Hepatic stellate cell (primary cell): ENCODE measurements at places on chromosomes 6 and 20.

DNA sequence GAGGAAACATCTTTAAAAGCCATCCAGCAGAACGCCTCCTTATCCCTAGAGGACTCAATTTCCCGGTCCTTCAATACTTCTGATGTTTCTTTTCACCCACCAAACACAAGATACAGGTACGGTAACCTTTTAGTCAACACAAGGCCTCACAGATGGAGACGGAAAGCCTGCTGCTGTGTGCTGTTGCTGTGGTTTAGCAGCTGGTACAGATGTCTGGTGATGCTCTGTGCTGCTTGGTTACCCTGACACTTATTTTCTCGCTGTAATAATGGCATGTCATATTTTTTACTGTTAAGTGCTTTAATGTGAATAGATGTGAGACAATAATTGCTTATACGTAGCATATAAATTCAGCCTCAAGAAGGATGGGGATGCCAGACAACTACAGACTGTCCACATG lies 25.3 kb downstream of the GMDS start:
- DNase-seq, result no peak

- DNase-seq, result no peak
Measured at GRCh38 chr6:154909821-154910220, 85.3 kb upstream of the TIAM2 start.

GRCh38 chr20:63054103-63054474 lies 47.3 kb upstream of the BHLHE23 start:
- no peak for DNase-seq

DNA sequence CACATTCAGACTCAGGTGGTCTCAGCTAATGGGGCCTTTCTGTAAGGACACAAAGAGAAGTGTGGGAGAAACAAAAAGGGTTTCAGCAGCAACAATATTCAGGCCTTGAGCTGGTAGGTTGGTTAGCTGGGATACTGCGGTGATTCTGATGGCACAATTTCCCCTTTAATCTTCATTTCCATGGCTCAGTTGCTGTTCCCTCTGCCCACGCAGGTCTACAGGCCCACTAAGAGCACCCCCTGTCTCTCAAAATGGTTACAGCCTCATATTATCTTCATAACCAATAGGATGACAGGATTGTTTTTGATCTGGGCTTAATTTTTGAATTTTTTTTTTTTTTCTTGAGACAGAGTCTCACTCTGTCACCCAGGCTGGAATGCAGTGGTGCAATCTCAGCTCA lies 48.9 kb downstream of the MYB start:
- DNase-seq, result no peak

- no peak for DNase-seq
Measured at GRCh38 chr6:148263010-148263409, 79.6 kb upstream of the SASH1 start.

DNA sequence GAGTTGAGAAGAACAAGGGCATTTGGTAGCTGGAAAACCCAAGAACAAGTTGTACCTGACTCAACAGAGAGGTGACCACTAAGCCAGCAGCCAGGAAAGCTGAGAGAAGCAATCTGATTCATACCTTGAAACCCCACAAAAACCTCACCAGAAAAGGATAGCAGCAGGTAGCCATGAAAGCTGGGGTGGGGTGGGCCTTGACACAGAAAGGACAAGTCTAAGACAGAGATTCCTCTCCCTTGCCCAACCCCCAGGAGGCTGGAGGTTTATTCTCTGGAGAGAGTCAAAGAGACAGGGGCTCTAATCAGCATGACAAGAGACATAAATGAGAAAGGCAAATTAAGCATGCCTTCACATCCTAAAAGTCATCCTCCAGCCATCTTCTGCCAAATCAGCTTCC lies 151.7 kb upstream of the DST start:
- no peak for DNase-seq

GRCh38 chr6:45808042-45808645 lies 207.5 kb downstream of the CLIC5 start:
- no peak for DNase-seq

DNA sequence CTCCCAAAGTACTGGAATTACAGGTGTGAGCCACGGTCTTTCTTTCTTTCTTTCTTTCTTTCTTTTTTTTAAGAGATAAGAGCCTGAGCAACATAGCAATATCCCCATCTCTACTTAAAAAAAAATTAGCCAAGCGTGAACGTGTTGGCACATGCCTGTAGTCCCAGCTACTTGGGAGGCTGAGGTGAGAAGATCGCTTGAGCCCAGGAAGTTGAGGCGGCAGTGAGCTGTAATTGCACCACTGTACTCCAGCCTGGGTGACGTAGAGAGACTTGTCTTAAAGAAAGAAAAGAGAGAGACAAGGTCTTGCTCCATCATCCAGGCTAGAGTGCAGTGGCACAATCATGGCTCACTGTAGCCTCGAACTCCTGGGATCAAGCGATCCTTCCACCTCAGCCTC lies 162.0 kb upstream of the MLN start:
- DNase-seq, result no peak

- no peak for DNase-seq
Measured at GRCh38 chr20:57576002-57576401, 15.1 kb downstream of the PCK1 start.

GRCh38 chr20:58752565-58752964 lies 60.0 kb downstream of the NPEPL1 start:
- DNase-seq, result no peak

GRCh38 chr20:38302786-38303185 lies 1.2 kb upstream of the BPI start:
- no peak for DNase-seq

DNA sequence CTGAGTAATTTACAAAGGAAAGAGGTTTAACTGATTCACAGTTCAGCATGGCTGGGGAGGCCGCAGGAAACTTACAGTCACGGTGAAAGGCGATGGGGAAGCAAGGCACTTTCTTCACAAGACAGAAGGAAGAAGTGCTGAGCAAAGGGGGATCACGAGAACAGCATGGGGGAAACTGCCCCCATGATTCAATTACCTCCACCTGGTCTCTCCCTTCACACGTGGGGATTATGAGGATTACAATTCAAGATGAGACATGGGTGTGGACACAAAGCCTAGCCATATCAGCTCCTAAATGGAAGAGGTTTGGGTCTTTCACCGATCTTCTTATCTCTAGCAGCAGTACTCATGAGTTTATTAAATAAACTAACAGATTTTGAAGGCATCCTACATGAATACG lies 152.9 kb upstream of the RUNX2 start:
- DNase-seq, result no peak

DNA sequence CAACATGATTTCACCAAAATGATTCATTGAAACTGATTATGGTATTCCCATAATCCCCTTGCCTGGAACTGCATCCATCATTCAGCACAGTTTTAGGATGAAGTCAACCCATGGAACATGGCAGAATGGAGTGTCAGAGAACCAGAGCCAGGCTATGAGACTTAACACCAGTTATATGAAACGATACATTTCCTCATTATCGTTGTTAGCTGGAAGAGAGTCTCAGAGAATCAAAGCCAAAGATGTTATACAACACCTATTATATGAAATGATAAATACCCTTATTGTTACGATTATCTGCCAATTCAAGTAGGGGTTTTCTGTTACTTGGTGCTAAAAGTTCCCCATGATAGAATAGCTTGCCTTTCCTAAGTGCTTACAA lies 131.2 kb downstream of the BCAS1 start:
- no peak for DNase-seq
